ENCODE measurements at places on chromosomes 3 and 15.

DNA sequence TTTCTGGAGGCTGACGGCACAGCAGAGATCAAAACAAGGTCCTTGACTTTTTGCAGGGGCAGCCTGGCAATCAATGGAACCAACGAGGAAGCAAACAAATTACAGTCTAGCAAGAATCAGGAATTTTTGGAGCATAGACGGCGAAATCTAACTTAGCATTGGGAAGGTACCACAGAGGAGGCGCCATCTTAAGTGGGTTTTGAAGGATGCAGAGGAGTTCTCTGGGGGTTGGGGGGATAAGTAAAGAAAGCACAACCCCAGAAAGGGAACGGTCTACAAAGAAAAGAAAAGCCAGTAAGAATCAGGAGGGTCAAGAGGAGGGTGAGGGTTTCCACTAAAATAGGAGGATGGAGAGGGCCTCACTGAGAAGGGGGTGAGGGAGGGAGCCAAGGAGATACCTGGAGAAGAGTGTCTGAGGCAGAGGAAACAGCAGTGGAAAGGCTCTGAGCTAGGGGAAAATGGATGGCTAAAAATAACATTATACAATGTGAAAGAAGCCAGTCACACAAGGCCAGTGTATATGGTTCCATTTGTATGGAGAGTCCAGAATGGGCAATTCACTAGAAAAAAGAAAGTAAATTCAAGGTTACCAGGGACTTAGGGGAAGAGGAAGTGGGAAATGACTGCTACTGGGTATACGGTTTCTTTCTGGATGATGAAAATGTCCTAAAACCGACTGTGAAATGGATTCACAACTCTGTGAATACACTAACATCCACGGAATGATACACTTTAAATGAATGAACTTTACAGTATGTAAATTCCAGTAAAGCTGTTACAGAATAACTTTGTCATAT is 25.2 kb upstream of the IQSEC1 start:
- DNase-seq: no peak

DNA sequence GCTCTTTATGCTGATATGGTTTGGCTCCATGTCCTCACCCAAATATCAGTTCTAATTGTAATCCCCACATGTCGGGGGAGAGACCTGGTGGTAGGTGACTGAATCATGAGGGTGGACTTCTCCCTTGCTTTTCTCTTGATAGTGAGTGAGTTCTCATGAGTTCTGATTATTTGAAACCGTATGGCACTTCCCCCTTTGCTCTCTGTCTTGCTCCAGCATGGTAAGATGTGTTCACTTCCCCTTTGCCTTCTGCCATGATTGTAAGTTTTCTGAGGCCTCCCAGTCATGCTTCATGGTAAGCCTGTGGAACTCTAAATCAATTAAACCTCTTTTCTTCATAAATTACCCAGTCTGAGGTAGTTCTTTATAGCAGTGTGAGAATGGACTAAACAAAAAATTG is 107.6 kb downstream of the IMPG2 start:
- no peak for DNase-seq

- no peak for DNase-seq
Observed at GRCh38 chr15:29403772-29404171, 134.2 kb upstream of the NSMCE3 start.

- DNase-seq: no peak
Observed at GRCh38 chr15:52737720-52738119, 52.4 kb downstream of the ONECUT1 start.

GRCh38 chr15:83904107-83905040 is 250.5 kb downstream of the ADAMTSL3 start:
- no peak for DNase-seq

DNA sequence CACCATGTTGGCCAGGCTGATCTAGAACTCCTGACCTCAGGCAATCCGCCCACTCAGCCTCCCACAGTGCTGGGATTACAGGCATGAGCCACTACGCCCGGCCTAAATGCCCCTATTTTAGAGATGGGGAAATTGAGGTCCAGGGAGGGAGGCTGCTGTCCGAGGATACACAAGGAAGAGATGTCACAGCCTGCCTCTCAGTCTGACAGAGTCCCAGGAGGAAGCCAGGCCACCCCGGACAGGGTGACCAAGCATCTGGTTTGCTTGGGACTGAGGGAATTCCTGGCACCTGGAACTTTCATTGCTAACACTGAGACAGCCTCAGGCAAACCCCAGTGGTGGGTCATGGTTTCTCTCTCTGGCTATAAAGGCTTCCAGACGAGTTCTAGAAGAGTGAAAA is 30.6 kb upstream of the ADAMTS7 start:
- DNase-seq: no peak

DNA sequence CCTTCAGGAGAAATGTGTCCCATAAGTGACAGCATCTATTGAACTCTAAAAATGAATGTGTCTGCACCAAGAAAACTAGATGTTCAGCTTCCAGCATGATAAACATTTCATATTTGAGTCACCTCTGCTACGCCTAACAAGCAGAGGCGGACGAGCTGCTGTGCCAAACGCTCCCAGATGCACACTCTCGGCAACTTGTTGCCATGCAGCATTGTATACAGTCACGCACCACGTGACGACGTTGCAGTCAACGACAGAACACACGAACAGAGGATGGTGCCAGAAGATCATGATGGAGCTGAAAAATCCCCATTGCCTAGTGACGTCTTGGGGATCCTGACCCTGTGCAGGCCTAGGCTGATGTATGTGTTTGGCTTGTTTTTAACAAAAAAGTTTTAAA is 137.5 kb downstream of the XXYLT1 start:
- DNase-seq: no peak

GRCh38 chr3:61725851-61726333 is 164.5 kb downstream of the PTPRG start:
- no peak for DNase-seq

GRCh38 chr3:182226995-182227394 is 515.3 kb downstream of the SOX2 start:
- no peak for DNase-seq

DNA sequence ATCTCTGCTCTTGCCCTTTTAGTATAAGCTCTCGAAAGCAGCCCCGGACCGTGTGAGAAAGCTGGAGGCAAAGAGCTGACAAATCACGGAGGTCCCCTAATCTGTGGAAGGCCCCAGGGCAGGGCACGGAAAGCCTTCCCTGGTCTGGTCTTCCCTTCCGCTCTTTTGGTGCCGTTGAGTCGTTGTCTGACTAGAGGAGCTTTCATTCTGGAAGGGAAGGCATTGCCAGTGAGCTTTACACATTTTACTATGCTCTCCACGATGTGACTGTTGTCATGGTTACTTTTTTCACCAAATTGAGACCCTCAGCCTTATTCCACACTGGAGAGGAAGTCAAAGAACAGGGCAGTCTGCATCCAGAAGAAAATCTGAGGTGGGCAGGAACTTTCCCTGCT is 71.7 kb downstream of the CYP19A1 start:
- DNase-seq: no peak

- no peak for DNase-seq
Observed at GRCh38 chr3:45640724-45641361, 46.3 kb downstream of the LIMD1 start.
